ENCODE measurements at places on chromosomes 4 and X. TPM values are rescaled to one million over a fixed set of nuclear protein-coding genes. Genes with fewer than 3 reads are reported as not detected.
A peak's percentile ranks its signal among the peaks of the same experiment; 100 is the strongest.

GRCh38 chr4:86530183-86530582 is 63.9 kb upstream of the PTPN13 start:
- DNase-seq = no peak

- no peak for DNase-seq
These were observed 646.5 kb downstream of the GABRG1 start for GRCh38 chr4:45477311-45477733.

DNA sequence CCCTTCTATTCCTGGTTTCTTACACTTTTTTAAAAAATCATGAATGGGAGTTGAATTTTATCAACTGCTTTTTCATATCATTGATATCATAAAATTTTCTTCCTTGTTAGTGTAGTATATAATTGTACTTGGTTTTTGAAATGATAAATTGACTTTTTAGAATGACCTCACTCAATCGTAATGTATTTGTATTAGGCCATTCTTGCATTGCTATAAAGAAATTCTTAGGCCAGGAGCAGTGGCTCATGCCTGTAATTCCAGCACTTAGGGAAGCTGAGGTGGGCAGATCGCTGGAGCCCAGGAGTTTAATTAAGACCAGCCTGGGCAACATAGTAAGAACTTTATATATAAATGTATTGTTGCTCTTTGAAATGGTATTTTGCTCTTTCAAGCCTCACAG is 6.3 kb downstream of the EXOC1 start:
- DNase-seq = no peak

DNA sequence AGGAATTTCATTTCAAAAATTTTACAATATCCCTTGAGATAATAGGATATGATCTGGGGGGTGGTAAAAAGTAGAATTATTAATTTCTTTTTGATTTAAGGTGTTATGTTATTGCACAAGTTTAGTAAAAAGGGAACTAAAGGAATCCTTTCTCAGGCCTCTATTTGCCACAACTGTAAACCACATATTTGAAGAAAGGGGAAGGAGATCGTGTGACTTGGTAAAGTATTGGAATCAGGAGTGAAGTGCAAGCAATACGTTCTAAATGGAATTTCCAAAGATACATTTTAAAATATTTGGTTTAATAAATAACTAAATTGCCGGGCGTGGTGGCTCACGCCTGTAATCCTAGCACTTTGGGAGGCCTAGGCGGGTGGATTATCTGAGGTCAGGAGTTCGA is 35.3 kb upstream of the SCRG1 start:
- DNase-seq = no peak

DNA sequence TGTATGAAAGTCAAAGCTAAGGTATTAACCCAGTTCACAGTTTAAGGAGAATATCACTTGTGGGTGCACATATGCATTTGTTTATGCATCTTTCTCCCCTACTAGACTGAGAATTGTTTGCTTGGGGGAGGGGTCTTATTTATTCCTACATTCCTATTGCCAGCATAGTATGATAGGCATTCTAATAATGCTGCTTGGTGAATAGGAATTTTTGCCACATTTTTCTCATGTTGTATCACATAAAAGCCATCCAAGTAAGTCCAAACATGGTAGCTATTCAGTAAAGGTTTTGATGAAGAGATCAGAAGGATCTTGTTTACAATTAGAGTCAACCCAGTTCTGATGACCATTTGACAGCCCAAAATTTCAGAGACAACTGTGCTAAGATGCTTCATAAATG is 48.6 kb downstream of the ASB9 start:
- no peak for DNase-seq

GRCh38 chrX:45815441-45815840 is 614.8 kb upstream of the DIPK2B start:
- no peak for DNase-seq

- peak; percentile 29 for DNase-seq
These were observed 70.1 kb upstream of the ENPP6 start for GRCh38 chr4:184287697-184288255.

GRCh38 chrX:3449287-3449686 is 102.8 kb upstream of the MXRA5 start:
- DNase-seq = no peak

- DNase-seq = no peak
These were observed 617.9 kb downstream of the BCOR start for GRCh38 chrX:39479856-39480255.

SHROOM4 gene
- 17.4 TPM for polyA plus RNA-seq

PDZD4 gene
- polyA plus RNA-seq = 12.5 TPM

DGKK gene
- polyA plus RNA-seq = 9.5 TPM

DUX4 gene
- polyA plus RNA-seq = 0.59 TPM

CXCL8 gene
- 0.57 TPM for polyA plus RNA-seq
